SJSA1 (cell line): ENCODE measurements at places on chromosomes 12 and 14.

DNA sequence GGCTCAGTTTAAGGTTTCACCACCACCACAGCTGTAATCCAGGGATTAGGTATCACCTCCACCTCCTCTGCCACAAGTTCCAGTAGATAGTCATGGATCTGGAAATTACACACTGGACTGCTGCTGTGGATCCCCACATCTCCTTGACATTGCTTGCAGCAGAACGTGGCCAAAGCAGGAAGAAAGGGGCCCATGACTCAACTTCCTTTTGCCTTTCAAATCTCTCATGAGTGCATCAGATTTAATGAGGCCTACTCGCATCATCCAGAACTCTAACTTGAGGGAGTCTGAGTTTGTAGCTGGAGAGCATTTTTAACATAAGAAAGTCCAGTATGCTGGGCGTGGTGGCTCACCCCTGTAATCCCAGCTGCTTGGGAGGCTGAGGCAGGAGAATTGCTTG, 29.2 kb upstream of the TMED10 start:
- H3K4me3 ChIP-seq = no peak overlapping the region
- H3K27ac ChIP-seq = no peak overlapping the region
- peaks cover 9% of the 10 kb centered on the region; the same call in 1 of the 2 replicates for H3K4me1 ChIP-seq
- no peaks in the 10 kb centered on the region for H3K36me3 ChIP-seq
- DNase-seq = peak; percentile 13
- H3K27me3 ChIP-seq = no peaks in the 10 kb centered on the region

- no peaks in the 10 kb centered on the region for H3K27me3 ChIP-seq
- H3K27ac ChIP-seq = no peak overlapping the region
- H3K4me3 ChIP-seq = no peak overlapping the region
- no peaks in the 10 kb centered on the region for H3K36me3 ChIP-seq
- no peak for DNase-seq
Observed at GRCh38 chr12:7101694-7102131, 7.3 kb downstream of the C1RL start.

DNA sequence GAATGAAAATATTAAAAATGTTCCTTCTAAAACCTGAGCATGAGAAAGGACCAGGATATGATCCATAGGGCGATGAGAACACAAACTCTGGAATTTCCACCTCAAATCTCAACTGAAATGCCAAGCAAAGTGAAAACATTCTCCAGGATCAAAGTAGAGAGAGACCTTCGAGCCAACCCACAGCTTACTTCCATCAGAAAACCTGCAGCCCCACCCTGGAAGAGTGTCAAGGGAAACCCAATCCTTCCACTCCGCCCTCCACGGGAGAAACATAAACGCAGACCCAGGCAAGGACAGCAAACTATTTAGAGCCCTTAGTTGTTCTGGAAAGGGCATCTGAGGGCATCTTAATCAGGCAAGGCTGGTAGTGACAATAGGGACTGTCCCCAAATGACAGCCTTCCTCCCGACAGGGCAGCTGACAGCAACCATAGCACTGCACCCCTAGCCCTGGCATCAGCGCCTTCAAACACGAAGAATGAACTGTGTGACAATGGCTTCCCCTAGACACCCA, 21.8 kb downstream of the SLC15A4 start:
- DNase-seq = no peak
- H3K27ac ChIP-seq = no peak overlapping the region
- H3K4me1 ChIP-seq = peaks cover 33% of the 10 kb centered on the region
- no peaks in the 10 kb centered on the region for H3K27me3 ChIP-seq
- no peak overlapping the region for H3K4me3 ChIP-seq
- peaks cover 83% of the 10 kb centered on the region for H3K36me3 ChIP-seq

DNA sequence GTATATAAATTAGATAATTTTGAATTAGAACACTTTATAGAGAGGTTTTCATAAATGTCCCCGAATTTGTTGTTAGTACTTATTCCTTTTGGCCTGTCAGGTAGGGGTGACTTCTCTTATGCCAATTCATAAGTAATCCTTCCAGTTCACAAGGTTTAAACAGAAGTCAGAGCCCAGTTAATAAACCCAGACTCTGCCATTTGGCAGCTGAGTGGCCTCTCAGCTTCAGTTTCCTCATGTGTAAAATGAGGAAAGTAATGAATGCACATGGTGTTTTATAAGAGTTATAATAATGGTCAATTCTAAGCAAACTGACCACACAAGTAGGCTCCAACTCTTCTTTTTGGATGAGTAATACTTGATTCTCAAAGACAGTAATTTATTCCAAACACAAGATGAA, 10.3 kb downstream of the MTERF2 start:
- no peak for DNase-seq
- H3K27me3 ChIP-seq = no peaks in the 10 kb centered on the region
- peaks cover 55% of the 10 kb centered on the region for H3K36me3 ChIP-seq
- no peak overlapping the region for H3K4me3 ChIP-seq
- peaks cover 54% of the 10 kb centered on the region for H3K4me1 ChIP-seq
- 0 out of 2 replicates have a peak overlapping the region, but pooled peaks have one; percentile 20 for H3K27ac ChIP-seq

DNA sequence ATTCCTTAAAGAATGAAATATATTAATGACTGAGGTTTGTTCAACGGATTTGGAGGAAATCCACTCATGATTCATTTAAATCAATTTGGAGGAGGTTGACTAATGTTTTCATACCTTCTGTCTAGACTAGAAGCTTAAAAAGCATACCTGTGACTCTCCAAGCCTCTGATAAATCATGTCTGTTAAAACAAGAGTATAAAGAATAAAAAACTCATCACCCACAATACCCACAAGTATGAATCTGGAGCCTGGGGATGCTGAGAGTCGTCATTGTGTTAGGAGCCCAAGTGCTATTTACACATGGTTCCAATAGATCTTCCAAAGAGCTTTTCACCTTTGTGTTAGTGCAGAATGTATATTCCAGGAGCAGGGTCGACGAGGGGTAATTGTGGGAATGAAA, 86.8 kb upstream of the ADAMTS20 start:
- H3K27ac ChIP-seq = no peak overlapping the region
- DNase-seq = no peak
- no peaks in the 10 kb centered on the region for H3K4me1 ChIP-seq

DNA sequence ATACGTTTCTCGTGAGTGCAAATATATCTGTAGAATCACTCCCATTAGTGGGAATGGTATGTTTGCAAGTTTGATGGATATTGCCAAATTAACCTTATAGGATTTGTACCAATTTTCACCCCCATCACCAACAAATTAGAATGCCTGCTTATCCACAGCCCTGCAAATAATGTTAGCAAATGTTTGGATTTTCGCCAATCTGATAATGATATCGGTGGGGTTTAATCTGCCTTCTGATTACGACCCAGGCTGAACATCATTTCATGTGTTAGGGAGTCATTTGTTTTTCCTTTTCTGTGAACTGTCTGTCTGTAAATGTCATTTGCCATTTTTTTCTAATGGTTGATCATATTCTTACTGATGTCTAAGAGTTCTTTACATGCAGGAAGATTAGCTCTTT, 4.1 kb upstream of the DAZAP2 start:
- no peak for DNase-seq
- no peaks in the 10 kb centered on the region for H3K27me3 ChIP-seq
- peaks cover 7% of the 10 kb centered on the region for H3K36me3 ChIP-seq
- peaks cover 4% of the 10 kb centered on the region for H3K4me1 ChIP-seq

DNA sequence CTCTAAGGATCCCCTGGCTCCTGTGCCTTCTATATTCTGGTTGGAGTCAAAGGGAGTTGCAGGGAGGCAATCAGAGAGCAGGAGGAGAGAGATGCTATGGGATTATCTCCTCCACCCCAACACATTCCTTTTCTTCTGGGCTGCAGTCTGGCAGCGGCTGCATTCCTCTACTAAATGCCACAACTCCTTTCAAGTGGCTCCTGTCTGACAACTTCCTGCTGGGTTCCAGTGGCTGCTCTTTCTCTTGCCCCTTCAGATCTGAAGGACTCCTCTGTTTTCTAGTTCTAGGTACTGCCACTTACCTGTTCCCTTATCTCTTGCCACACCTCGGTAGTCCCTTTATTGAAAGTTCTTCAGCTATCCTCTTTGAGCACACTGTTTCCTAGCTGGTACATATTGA, 425.0 kb downstream of the SNAPC1 start:
- H3K36me3 ChIP-seq = no peaks in the 10 kb centered on the region
- H3K4me3 ChIP-seq = no peak overlapping the region
- no peaks in the 10 kb centered on the region for H3K27me3 ChIP-seq
- DNase-seq = no peak
